ENCODE measurements at places on chromosomes 13 and 19. TPM values are rescaled to one million over a fixed set of nuclear protein-coding genes. Genes with fewer than 3 reads are reported as not detected.

DNA sequence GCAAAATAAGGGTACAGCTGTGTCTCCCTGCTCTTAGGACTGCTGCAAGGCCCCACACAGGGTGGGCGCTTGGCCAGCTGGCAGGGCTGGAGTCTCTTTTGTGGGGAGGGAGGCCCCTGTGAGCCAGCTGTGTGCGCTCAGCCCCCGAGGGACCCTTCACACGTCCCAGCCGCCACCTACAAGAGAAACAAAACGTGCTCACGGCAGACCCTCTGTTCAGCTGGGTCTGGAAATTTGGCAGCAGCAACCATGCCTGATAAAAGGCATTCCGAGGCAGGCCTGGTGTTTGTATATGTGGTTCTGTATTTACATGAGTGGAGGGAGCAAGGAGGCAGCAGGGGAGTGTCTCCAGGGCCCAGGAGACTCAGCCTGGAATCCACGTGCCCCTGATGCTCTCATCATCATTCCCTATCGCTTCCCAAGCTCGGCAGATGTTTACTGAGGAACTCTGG is 49.7 kb downstream of the CRTC1 start:
- DNase-seq = no peak

GRCh38 chr13:40402931-40403431 is 263.5 kb downstream of the FOXO1 start:
- DNase-seq = peak; percentile 96

The ZSCAN1 gene
- not detected for total RNA-seq

The HIPK4 gene
- total RNA-seq = 0.05 TPM

DNA sequence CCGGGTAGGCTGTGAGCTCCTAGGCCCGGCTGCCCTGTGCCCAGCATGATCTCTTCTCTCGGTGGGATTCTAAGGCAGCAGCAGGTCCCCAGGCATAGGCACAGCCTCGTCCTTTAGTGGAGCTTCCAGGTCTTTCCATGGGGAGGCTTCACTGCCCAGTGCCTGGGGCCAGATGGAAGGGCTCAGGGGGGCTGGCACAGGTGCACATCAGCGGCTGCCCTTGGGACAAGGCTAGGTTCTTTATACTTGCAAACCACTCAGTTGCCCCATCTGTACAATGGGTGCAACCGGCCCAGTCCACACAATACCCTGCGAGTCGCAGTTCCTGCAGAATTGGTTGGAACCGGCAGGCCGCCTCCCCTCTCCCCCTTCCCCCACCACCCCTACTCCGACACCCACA is 14.2 kb downstream of the KCTD15 start:
- DNase-seq = no peak

DNA sequence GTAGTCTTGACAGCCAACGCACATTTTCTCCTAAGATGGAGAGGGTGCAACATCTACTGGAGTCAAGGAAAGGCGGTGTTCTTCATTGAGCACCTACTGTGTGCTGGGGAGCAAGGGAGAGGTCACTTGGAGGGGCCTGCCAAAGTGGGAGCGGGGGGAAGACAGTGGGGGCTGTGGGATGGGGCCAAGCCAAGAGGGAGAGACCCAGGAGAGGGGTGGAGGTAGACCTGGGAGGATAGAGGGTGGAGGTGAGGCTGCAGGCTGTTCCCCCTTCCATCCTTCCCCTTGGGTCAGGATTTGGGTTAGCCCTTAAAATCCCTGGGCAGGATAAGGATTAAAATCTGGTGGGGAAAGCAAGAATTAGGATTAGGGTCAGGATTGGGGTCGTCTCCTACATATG is 1.7 kb upstream of the PLPP2 start:
- DNase-seq = no peak

The SHD gene
- total RNA-seq = not detected

The ZNF549 gene
- 5.8 TPM for total RNA-seq

DNA sequence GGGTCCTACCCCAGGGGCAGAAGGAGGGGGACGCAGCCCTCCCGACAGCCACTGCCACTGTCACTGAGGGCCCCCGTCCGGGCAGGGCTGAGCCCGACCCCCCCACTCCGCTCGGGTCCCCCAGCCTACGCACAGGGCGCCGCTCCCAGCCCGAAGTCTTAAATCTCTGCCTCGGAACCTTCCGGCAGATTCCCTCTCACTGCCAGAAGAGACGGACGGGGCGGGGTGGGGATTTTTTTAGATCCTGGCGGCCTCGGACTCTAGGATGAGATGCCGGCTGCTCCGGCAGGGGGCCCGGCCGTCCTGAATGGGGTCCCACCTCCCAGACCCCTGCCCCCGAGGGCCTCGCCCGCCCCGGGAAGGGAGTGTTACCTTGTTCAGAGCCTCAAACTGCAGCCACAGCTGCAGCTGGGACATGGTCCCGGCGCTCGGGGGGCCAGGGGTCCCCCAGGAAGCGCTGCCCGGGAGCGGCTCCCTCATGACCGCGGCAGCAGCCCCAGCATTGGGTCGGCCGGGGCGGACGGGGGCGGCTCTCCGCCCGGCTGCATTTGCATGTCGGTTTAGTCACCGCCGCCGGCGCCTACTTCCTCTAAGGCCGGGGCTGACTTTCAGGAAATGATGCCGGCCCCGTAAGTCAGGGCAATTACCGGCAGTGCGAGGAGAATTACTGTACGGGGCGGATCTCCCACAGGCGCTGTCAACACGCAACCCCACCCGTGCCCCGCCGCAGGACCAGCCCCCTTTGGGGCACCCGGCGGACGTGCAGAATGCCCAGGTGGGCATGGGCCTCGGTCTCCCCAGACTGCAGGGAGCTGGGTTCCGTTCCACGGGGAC is 28.1 kb downstream of the GPX4 start:
- DNase-seq = peak; percentile 94

The HSPB6 gene
- 0.17 TPM for total RNA-seq

The NPAS1 gene
- total RNA-seq = 0.17 TPM

DNA sequence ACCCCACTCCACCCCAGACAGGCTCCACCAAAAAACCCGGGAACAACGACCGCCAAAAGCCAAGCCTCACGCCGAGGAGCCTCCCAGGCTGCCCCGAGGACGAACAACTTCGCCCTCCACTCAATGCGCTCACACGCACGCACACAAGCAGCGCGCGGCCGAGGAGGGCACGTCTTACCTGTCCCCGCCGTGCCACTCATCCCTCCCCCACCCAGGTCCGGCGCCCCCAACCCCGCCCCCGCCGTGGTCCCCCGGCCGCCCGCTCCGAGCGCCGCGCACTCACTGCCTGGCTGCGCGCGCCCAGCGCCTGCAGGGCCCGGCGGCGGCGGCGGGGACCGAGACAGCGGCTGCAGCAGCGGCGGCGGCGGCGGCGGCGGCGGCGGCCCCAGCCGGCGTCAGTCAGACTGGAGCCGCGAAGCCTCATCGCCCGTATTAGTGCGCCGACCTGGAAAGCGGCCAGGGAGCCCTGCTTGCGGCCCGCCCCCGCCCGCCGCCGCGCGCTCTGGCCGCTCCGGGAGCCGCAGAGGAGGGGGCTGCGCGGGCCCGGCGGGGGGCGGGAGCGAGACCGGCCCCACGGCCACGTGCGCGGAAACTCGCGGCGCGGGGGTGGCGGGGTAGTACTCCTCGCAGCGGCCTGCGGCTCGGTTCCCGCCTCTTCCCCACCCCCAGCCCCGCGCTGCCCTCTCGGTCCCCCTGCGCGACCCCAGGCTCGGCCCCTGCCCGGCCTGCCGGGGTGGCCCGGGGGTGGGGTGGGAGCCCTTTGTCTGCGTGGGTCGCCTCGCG is at the start of gene SMAD9:
SMAD9 (minus strand) TSS at position 406 of the 783 bp plus-strand sequence. CDS start 40,549 bp downstream, outside the sequence.
- peak; percentile 83 for DNase-seq

GRCh38 chr13:23160638-23161480 is 19.9 kb upstream of the SGCG start:
- DNase-seq = no peak

DNA sequence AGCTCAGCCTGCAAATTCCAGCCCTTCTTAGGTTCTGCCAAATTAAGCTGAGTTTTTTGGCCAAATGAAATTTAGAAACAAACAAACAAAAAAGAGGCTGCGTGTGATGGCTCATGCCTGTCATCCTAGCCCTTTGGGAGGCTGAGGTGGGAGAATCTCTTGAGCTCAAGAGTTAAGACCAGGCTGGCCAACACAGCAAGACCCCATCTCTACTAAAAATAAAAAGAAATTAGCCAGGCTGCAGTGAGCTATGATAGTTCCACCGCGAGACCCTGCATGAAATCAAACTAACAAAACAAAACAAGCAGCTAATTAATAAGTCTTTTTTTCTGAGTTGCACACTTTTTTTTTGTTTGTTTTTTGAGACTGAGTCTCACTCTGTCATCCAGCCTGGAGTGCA is 17.9 kb downstream of the NCAN start:
- no peak for DNase-seq

- DNase-seq = no peak
Measured at GRCh38 chr13:99267927-99268326, 9.7 kb upstream of the GPR18 start.

- DNase-seq = peak; percentile 98
Measured at GRCh38 chr19:42217520-42218437, at the start of gene DEDD2. Gene DEDD2, minus strand, starts transcription at chr19:42217677. Its CDS starts 670 bp downstream, at chr19:42217007.

GRCh38 chr19:49355909-49356353 is 6.3 kb downstream of the TEAD2 start:
- peak; percentile 31 for DNase-seq

DNA sequence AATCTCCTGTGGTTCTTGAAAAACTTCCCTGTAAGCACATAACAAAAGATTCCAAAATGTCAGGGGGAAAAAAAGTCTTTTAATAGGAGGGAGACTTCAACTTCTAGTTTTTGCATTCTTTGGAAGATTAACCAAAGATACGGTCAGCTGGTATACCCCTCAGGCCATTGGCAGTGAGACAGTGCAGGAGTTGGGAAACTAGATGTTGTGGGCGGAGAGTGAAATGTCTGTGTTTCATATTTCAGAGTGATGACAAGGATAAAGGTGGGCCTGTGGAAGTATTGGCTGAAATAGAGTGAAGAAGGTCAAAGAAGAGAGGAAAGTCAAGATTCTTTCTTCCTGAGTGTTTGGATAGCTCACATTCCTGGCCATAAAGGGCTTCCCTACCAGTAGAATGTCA is 40.8 kb downstream of the CYP2B6 start:
- DNase-seq = no peak

DNA sequence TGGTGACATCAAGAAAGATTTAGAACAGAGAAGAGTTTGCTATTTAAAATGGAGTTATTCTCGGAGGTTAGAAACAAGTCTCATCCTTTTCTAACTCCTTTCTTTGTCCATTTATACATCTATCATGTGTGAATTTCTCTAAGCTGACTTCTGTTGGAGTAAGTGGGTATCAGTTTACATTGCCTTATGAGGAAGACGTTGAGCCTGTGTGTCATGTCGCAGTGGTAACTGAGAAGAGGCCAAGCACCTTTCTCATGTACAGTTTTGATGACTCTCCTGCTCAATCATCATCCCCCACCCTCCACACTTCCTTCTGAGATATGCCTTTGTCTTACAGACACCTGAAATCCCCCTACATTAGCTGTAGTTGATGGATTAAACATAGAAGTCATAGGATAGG is 624.8 kb downstream of the LIG4 start:
- DNase-seq = no peak

The CGB2 gene
- not detected for total RNA-seq

- DNase-seq = peak; percentile 78
Measured at GRCh38 chr13:101474419-101474957, 22.0 kb downstream of the ITGBL1 start.

- no peak for DNase-seq
Measured at GRCh38 chr13:28755546-28755870, 36.7 kb upstream of the SLC46A3 start.

DNA sequence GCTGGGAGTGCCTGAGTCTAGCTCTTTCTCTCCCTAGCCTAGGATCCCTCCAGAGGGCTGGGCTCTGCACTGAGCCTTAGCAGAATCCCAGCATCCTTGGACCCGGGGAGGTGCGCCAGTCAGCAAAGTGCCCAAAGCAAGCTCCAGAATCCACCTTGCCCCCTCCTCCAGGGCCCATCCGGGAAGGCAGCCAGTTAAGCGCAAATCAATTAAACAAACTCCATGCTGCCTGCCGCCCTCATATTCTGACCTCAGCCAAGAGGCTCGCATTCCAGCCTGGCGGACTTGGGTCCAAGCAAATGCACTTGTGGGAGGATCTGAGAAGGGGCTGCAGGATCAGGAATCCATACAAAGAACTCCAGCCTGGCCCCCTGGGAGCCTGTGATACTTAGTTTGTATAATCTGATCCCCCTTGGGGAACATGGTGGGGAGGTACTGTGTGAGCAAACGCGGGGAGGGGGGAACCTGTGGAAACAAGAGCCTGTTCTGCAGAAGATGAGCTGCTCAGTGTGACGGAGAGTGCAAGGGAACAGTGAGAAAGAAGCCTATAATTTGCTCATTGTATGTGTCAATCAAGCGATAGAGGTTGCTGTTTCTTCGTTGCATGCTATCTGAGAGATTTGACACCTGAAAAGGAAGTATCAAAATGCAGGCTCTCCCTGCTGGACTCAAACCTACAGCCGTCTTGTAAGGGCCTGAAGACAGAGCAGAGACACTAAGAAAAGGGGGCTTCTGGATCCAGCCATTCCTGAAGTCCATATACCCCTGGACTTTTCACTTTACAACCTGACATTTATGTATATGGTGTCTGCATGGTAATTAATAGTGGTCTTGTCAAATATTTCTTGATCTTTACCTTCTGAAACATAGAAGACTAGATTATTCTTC is 29.4 kb downstream of the ZNRF4 start:
- no peak for DNase-seq

GRCh38 chr13:84661718-84662117 is 779.4 kb upstream of the SLITRK1 start:
- DNase-seq = no peak

- DNase-seq = peak; percentile 86
Measured at GRCh38 chr19:37468961-37469777, at the start of gene ZNF570. Gene ZNF570, plus strand, starts transcription at chr19:37469356. Its CDS starts 999 bp downstream, at chr19:37470355.

- peak; percentile 31 for DNase-seq
Measured at GRCh38 chr19:661427-662196, 1.4 kb downstream of the RNF126 start.

- no peak for DNase-seq
Measured at GRCh38 chr19:29704562-29705558, 10.2 kb downstream of the C19orf12 start.

The ZNF844 gene
- 5.7 TPM for total RNA-seq

The CYP4F8 gene
- not detected for total RNA-seq

DNA sequence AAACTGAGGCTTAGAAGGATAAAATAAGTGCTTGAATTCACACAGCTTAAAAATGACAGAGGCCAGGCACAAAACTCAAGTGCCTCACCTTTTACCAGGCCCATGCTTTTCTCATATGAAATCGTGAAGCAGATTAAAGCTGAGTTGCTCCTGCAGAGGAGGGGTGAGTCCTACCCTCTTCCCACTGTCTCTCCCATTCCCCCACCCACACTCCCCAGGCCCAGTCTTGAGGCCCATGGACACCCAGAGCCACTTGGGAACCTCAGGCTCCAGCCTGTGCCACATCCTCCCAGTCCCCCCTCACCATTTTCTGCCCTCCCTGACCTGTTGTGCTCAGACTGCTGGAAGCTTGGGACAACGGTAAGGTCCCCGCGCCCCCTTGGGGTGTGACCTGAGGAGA is 17.5 kb downstream of the ZNF574 start:
- no peak for DNase-seq

All from dermis blood vessel endothelial cell (primary cell).